ENCODE measurements at places on chromosomes 4 and X. TPM values are rescaled to one million over a fixed set of nuclear protein-coding genes. Genes with fewer than 3 reads are reported as not detected.

FAM47A gene
- not detected for total RNA-seq

GPR82 gene
- total RNA-seq = 0.49 TPM

PABPC1L2A gene
- not detected for total RNA-seq

ALAS2 gene
- total RNA-seq = not detected

CLGN gene
- total RNA-seq = 81.3 TPM

XAGE1A gene
- not detected for total RNA-seq

FAM114A1 gene
- 34.9 TPM for total RNA-seq

FGD1 gene
- 6.3 TPM for total RNA-seq

GAB1 gene
- 58.3 TPM for total RNA-seq

PRPS1 gene
- 26.3 TPM for total RNA-seq

BANK1 gene
- total RNA-seq = 1.1 TPM

OTUD5 gene
- total RNA-seq = 22.7 TPM

TAF7L gene
- not detected for total RNA-seq

XPNPEP2 gene
- total RNA-seq = 2.4 TPM

PRDM5 gene
- total RNA-seq = 16.5 TPM

BMP15 gene
- not detected for total RNA-seq

USP17L22 gene
- total RNA-seq = not detected

ADH6 gene
- not detected for total RNA-seq
